ENCODE measurements at places on chromosomes 5 and 9.

- peak; percentile 66 for DNase-seq
Observed at GRCh38 chr9:99726758-99727157, 94.9 kb upstream of the NR4A3 start.

DNA sequence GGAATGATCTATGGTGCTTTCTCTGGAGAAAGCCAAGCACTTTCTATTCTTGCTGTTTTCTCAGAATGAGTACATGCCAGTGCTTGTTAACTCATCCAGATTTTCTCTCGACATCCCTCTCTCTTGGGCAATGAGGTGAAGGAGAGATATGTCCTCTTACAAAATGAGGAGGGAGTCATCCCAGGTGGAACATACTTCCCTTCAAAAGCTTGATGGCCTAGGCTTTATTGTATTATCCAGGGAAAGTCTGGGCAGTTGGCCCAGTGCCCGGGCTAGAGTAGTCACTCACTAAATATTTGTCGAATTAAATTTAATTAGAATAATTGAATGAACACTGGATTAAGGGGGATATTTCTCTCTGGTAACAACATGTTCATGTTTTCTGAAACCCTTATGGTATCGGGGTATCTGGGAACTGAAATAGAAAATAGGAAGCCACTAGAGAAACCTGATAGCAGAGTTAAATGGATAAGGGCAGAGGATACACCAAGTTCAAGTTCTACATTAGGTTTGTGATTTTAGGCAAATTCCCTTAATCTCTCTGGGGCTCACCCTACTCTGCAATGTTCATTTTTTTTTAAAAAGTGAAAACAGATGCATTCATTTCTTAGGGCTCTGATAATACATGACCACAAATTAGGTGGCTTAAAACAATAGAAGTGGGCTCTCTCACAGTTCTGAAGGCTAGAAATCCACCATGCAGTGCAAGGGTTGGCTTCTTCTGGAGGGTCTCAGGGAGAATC is 99.6 kb downstream of the LIFR start:
- DNase-seq: peak; percentile 21

DNA sequence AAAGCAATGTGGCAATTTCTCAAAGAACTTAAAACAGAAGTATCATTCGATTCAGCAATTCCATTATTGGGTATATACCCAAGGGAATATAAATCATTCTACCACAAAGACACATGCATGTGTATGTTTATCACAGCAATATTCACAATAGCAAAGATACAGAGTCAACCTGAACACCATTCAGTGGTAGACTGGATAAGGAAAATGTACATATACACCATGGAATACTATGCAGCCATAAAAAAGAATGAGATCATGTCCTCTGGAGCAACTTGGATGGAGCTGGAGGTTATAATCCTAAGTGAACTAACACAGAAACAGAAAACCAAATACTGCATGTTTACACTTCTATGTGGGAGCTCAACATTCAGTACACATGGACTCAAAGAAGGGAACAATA is 21.4 kb upstream of the FYB1 start:
- no peak for DNase-seq

DNA sequence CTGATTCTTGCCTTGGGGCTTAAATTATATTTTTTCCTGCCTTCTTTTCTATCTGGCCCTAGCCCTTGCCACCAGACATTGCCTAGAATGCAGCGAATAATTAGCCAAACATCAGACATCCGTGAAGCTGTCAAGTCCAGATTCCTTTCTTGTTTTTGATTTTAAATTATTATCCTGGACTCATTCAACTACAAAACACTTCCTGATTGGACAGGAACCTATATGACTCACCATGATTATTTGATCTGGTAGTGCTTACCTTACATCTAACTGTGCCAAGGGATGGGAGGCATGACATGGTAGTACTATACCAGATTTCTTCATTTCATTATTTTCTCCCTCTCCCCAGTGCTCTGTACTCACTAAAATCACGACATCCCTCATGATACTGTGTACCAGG is 829.6 kb downstream of the TLR4 start:
- no peak for DNase-seq

DNA sequence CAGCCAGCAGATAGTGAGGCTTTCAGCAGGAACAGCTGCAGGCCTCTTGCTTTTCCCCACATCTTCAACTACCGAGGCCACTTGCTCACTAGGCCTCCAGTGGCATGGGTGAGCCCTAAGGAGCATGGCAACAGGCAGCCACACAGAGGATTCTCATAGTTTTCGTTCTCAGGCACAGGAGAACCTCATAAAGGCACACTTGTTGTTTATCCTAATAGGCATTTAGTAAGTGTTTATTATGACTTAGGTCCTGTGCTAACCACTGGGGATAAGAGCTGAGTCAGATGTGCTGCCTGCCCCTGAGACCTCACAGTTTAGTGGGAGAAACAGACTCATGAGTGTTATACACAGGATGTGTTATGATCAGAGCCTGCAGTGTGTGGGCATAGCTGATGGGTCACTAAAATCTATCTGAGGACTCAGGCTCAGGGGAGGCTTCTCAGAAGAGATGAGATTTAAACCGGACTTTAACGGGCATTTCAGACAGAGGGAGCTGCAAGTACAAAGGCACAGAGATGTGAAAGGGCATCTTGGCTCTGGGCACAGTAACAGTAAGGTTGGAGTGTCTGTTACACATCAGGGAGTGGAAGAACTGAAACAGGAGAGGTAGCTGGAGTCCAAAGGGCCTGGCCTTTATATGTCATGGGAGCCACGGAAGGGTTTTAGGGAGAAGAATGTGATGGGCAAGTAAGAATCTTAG is 21.0 kb upstream of the HEMGN start:
- DNase-seq: no peak

- DNase-seq: no peak
Observed at GRCh38 chr5:95895771-95896170, 65.9 kb downstream of the ELL2 start.

All from NCI-H69 (cell line).